ENCODE measurements at places on chromosomes 3 and 15.

DNA sequence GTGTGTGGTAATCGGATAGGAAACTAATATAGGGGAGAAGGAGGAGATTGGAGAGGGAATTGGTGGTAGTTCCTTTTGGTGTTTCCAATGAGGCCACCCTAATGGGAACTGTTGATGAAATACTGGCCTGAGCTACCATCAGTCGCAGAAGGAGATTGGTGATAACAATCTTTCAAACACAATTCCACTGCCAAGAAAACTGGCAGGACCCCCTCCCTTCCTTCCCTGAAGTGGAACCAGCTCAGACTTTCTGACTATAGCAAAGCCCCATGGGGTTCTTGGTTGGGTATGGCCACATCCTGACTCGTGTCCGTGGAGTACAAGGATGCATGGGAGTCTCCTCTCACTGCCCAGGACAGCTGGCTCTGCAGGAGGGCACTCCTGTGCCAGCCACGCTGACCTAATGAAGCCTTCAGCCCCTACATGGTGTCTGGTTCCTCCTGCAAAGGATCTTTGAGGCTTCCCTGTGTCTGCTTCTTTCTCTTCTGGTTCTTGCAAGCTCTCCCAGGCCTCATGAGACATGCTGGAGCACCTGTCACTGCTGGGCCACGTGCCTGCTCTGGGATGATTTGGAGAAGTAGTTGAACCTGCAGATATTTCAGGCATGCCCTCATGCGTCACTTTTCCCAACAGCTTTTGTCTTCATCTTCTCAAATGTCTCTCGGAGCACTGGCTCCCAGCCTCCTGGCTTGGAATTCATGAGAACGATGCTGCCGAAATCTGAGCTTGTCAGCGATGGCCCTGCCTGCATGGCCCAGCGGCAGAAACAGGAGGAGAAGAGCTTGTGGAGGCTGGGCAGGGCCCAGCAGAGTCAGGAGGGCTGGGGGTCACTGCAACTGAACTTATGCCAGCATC lies 90.0 kb upstream of the ADPGK start:
- DNase-seq = no peak

DNA sequence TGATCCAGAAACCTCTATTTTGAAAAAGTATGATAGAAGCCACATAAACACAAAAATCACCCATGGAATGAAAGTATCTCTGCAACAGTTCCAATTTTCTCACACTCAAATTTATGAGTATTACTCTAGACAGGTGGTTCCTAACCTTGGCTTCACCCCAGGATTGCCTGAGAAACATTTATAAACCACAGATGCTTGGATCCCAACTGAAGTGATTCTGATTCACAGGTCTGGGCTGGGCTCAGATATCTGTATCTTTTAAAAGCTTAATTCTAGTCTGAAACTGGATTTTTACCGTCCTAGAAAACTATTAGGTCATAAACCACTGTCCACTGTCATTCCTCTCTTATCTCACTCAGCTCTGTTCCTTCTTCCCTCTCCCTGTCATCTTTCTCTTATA lies 7.4 kb upstream of the SST start:
- no peak for DNase-seq

- DNase-seq = no peak
These were observed 18.1 kb downstream of the GHRL start for GRCh38 chr3:10274601-10275000.

DNA sequence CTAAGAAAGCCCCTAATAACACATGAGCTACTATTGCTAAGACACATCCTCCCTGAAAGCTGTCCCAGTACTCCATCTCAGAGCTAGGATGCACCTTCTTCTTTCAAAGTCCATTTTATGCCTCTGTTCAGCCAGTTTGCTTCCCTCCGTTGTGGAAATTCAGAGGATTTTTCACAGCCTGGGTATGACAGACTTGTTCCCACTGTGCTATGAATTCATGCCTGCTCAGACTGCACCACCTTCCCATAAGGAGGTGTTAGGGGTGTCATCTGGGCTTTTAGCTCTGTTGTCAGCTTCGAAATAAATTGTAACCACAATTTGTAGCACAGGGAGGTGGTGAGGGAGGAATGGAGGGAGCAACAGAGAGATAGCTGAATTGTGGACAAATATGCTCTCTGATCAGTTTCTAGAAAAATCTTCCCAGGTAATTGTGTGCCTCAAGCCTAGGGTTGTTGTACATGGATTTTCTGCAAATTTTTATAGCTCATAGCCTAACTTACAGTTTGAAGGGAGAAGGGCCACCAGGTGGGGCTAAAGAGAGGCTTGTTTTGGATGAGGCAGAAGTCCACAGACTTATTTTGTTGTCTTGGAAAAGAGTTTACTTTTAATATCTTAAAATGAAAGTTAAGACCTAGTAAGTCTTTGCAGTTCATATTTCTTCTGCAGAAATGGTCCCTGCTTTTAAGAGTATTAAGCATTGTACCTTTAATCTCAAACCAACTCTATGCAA lies 462.0 kb downstream of the PDCD6IP start:
- DNase-seq = no peak

DNA sequence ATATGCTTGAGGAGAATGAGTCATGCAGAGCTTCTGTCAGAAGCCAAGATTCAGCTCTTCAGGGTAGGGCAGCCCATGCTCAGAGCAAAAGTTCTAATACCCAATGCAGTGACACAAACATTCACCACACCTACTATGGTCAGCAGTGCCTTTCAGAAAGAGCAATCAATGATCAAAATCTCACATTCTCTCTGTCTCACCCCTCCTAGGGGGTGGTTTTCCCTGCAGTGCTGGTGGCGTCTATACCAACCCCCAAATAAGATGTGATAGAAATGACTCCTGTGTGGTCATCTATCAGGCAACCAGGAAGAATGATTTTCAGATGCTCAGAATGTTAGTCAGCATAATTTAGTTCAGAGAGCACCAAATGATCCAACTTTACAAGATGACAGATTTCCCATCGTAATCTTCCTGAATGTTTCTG lies 385.3 kb downstream of the NTRK3 start:
- DNase-seq = no peak

- no peak for DNase-seq
These were observed 30.4 kb upstream of the FBLN2 start for GRCh38 chr3:13518516-13518953.

DNA sequence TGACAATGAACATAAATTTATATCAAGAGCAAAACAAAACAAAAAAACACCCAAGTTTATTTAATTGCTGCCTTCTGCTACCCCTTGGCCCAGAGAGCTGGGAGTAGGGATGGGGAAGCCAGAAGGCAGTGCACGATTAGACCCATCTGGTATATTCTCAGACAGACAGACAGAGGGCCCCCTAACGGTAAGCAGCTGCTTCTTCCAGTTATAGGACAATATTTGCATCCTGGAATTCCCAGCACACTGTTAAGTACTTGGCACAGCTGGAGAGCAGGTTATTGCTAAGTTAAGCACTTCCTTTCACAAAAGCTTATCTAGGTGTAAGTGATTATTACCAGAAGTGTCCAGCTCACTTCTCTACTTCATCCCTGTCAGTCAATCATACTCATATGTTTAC lies 39.3 kb downstream of the C2CD4B start:
- DNase-seq = no peak

GRCh38 chr3:180358179-180358578 lies 243.8 kb upstream of the TTC14 start:
- DNase-seq = no peak

DNA sequence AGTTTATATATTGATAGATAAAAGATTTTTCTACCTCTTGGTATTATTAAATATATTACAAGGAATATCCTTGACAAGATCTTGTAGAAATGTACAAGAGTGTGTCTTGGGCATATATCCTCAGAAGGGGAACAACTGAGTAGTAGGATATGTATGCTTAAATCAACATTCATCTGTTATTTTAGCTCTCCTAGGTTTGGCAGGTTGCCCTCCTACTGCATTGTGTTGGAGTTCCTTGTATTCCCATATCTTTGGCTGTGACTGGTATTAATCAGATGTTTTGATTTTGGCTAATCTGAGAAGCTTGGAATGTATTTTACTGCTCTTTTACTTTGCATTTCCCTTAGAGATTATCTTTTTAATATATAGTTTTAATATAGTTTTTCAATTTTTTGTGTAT lies 4.6 kb downstream of the MYRIP start:
- no peak for DNase-seq

- no peak for DNase-seq
These were observed 87.2 kb upstream of the NSMCE3 start for GRCh38 chr15:29356786-29357185.

GRCh38 chr3:78879295-78879860 lies 888.4 kb downstream of the ROBO1 start:
- no peak for DNase-seq

DNA sequence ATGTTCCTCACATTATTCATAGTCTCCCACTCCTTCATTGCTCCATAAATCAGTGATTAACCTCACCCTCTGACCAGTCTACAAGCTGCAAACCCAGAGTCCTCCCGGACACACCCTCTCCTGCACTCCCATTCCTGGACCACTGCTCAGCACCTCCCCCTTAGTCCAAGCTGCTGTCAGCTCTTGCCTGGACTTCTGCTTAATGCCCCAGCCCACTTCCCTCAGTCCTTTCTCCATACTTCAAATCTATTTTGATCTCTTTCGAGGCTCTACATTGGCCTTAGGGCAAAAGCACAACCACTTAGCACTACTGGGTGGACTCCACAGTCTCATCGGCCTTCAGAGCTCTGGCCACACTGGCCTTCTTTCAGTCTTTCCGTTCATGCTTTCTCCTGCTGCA lies 79.4 kb upstream of the FAM98B start:
- no peak for DNase-seq

GRCh38 chr3:45409921-45410320 lies 21.5 kb downstream of the LARS2 start:
- no peak for DNase-seq

GRCh38 chr3:172892158-172892557 lies 141.6 kb downstream of the ECT2 start:
- DNase-seq = no peak

GRCh38 chr3:74121761-74122160 lies 492.7 kb downstream of the CNTN3 start:
- no peak for DNase-seq

GRCh38 chr3:177672252-177672911 lies 475.1 kb upstream of the TBL1XR1 start:
- DNase-seq = no peak

DNA sequence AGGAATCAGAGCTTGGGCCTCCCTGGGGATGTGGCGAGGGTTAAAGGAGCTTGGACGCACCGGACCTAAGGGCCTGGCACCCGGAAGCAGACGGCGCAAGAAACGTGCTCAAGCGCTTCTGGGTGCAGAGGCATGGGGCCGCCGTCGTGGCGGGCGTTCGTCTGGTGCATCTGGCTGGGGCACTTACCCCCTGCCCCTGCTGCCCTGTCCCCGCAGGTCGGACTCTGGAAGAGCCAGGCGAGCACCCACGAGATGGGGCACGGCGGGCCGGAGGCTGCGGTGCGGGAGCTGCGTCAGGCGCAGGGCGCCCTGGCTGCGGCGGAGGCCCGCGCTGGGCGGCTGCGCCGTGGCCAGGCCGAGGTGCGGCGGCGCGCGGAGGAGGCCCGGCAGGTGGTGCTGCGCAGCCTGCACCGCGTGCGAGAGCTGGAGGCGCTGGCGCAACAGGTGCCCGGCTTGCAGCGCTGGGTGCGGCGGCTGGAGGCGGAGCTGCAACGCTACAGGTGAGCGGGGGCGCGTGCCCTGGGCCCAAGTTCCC lies 2.5 kb downstream of the EFCC1 start:
- DNase-seq = peak; percentile 47

DNA sequence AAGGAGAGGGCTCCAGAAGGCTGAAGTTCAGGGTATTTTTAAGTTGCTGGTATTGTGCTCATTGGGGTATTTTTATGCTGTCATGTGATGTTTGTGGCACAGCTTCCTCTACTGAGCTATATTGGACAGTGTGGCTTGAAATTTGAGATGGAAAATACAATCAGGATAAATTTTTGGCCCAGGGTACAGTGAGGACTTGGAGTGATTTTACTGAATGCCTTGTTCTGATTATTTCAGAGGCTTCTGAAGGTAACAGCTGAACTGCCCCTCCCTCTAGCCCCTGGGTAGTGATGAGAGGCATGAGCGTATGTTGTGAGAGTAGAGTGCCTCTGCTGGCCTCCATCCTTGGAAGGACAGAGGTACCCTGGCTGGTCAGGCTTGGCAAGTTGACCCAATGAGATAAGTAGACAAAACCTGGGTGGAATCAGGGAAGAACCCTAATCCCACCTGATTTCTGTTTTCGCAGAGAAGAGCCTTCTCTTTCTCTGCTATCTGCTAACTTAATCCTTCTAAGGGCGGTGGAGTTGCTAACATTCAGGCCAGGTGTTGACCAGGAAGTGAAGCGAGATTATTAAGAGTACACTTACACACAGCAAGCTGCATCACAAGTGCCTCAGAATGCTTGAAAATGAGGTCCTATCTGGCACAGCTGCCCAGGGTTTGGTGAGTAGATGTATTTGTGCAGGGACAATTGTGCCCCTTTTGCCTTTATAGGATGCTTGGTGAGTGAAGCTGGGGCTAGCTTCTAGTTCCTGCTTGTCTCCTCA lies 98.1 kb upstream of the CLSTN2 start:
- DNase-seq = no peak

DNA sequence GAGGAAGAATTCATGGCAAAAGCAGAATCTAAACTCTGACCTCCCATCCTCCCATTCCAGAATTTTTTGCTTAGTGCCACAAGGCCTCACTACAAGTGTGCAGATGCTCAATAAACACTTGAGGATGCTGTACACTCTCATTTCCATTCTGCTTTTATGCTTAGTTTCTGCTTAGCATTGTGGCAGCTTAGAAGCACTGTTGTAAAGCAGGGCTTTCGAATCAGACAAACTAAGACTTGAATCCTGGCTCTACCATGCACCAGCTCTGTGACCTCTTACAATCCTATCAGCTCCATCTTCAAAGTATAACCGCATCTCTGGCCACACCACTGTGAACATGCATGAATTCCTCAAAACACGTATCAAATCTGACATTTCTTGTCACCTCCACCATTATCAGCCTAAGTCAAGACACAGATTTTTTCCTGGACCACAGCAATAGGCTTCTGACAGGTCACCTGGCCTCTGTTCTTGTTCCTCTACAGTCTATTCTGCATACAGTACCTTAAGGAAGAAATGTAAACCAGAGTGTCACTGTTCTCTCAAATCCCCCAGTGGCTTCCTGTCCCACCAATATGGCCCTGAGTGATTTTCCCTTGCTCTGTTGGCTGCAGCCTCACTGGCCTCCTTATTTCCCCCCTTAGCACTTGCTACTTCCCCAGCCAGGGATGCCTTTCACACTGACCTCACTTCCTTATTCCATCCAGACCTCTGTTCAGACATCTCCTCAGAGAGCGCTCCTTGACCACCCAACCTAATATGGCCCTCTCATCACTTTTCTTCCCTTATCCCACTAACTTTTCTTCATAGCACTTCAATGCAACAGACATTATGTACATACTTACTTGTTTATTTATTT lies 8.1 kb upstream of the PHC3 start:
- no peak for DNase-seq

DNA sequence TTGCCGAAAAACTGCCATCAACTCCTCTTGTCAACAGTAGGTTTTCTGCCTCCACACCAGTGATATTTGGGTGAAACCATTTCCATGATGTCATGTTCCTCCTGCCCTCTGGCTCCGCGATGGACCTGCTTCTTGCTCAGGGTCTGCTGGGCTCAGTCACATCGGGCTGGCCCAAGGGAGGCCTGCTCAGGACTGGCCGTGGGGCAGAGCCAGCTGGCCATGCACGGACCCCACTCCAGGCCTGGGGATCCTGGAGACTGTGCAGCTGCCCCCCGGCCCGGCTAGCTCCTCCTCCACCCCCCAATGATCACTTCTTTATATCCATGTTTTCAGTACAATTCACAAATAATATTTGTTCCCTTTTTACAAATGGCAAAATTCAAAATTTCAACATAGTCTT lies 270.3 kb upstream of the CCDC54 start:
- no peak for DNase-seq

Measured in activated gamma-delta T cell treated with Interleukin-2 at 50 U/mL for 16 hours (primary cell).